ENCODE measurements at places on chromosomes 1 and 21.

- DNase-seq: no peak
Observed at GRCh38 chr1:162316187-162316586, 60.5 kb downstream of the SPATA46 start.

GRCh38 chr1:191174298-191174697 lies 696.6 kb upstream of the BRINP3 start:
- DNase-seq: peak; percentile 22

DNA sequence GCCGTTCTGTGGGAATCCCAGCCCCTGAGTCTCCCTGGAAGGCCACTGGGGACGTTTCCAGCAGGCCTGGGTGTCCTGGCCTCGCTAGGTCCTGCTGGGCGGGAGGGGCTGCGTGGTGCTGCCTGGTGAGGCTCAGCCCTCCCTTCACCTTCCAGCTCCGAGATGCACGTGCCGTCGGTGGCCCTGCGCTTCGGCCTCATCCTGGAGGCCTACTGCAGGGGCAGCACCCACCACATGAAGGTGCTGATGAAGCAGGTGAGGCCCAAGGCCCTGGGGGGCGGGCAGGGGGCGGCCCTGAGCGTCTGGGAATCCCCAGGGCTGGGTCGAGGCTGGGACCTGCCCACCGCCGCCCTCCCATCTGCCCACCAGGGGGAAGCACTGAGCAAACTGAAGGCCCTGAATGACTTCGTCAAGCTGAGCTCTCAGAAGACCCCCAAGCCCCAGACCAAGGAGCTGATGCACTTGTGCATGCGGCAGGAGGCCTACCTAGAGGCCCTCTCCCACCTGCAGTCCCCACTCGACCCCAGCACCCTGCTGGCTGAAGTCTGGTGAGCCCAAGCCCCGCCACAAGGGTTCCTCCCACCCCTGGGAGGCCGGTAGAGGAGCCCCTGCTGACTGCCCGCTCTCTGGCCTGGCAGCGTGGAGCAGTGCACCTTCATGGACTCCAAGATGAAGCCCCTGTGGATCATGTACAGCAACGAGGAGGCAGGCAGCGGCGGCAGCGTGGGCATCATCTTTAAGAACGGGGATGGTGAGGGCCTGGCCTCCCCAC lies 70.3 kb downstream of the PIK3CD start:
- DNase-seq: peak; percentile 60

- peak; percentile 13 for DNase-seq
Observed at GRCh38 chr1:243345205-243345604, 89.4 kb downstream of the SDCCAG8 start.

DNA sequence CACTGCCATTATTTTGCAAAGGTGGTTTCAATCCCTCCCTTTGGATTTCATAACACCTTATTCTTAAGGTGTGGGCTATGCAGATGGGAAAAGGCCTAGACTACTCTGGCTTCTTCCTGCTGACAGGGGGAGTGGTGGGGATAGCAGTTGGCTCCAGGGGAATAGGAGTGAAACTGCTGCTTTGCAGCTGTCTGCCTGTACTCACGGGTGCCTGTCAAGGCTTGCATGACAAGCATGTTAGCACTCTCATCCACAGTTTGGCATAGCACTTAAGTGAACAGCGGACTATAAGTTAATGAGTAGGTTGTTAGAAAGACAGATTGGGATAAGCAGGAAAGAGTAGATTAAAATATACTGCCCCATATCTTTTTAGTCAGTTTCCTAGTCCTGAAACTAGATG lies 287.5 kb upstream of the DAB1 start:
- no peak for DNase-seq

- DNase-seq: no peak
Observed at GRCh38 chr1:75127916-75128717, 6.1 kb upstream of the LHX8 start.

GRCh38 chr21:45995686-45996179 lies 14.2 kb downstream of the COL6A1 start:
- no peak for DNase-seq

GRCh38 chr1:220786337-220787068 lies at the start of gene MTARC1:
MTARC1 (plus strand) TSS chr1:220786913; CDS start chr1:220786945, 32 bp downstream.
- peak; percentile 52 for DNase-seq

DNA sequence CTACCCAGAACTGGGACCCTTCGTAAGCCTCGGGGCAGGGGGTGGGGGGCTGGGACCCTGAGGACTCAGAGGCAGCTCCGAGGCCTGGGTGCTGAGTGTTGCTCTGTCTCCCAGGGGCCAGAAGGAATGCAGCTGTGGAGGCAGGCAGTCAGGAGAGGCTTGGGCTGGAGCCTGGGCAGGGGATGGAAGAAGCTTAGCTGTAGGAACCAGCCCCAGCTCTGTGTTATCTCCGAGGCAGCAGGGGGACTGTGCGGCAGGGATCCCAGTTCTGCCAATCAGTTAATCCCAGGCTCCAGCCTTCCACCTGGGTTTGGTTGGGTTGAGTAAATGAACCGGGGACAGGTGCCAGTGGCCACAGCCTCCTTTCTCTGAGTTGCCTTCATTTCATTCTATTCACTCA lies 8.2 kb upstream of the GRIK3 start:
- DNase-seq: no peak

- DNase-seq: no peak
Observed at GRCh38 chr1:23452011-23452411, 27.5 kb upstream of the TCEA3 start.

- DNase-seq: no peak
Observed at GRCh38 chr1:20787840-20788795, 1.0 kb upstream of the HP1BP3 start.

DNA sequence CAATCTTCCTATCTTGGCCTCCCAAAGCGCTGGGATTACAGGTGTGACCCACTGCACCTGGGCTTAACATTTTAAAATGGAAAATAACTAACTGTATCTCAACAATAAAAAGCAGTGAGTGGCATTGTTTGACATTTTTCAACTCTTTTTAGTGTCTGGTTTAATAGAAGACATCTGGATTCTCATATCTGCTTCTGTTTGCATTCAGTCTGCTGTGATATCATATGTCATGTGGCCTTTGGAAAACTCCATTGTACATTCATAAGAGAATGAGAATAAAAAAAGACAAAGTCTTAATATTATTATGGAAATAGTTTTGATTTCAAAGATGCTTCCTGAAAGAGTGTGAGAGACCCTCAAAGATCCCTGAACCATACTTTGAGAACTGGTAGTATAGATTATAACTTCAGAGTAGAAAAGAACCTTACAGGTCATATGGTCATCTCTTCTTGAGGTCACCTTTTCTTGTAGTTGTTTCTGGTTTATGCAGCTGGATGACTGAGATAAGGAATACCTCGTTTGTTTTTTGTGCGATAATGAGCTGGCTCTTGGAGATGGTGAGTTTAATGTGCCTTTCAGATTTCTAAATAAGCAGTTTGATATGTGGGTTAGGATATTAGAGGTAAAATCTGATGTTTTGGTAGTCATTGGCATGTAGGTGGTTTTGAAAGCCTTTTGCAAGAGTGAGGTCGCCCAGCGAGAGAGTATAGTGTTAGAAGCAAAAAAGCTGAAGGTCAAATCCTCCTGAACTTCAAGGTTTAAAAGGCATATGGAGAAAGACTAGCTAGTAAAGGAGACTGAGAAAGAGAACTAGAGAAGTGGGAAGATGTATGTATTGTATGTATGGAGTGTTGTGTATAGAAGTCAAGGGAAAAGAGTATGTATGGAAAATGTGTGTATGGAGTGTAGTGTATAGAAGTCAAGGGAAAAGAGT lies 17.2 kb downstream of the CEP350 start:
- DNase-seq: no peak

GRCh38 chr1:219041141-219041540 lies 132.5 kb upstream of the LYPLAL1 start:
- no peak for DNase-seq

- DNase-seq: no peak
Observed at GRCh38 chr1:156384007-156384406, 15.0 kb downstream of the RHBG start.

DNA sequence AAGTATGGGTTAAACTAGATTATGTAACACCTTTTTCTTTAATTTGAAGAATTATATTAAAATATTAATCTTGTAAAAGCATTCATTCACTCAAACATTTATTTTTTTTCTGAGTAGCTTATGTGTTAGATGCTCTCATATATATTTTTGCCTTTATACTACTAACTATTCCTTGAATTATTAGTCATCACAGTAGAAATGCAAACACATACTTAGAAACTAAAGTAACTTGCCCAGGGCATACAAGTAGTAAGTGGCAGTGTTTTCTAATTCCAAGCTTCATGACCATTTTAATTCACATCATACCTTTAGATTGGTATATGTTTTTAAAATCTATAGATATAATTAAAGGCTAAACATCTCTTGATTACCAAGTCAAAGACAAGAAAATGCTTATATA lies 1271.0 kb downstream of the BRINP3 start:
- DNase-seq: no peak

- DNase-seq: no peak
Observed at GRCh38 chr1:242743983-242744780, 219.7 kb upstream of the PLD5 start.

- DNase-seq: no peak
Observed at GRCh38 chr1:66337249-66337648, 196.7 kb upstream of the SGIP1 start.

- no peak for DNase-seq
Observed at GRCh38 chr1:155952505-155952890, 11.1 kb downstream of the RXFP4 start.

DNA sequence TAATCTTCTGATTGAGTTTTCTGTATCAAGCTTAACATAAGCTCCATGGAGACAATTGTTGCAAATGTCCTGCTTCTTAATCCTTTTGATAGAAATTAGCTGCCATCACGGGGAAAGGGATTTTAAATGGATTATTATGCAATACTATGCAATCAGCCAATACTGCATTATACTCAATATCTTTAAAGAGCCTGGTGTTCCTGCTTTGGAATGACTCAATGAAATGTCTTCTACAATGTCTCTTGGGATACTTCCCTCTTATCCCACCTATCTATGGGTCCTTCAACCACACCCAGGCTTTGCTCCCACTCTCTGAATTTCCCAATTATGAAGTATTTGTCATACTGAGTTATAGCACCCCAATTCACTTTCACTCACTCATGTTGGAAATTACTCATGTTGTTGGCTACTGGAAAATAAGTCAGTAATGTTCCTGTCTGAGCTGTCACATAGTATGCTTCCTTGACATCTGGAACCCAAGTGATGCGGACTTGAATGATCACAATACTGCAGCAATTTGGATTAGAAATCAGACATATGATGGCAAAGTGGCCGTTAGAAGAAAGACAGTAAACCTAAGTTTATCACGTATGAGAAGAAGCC lies 85.0 kb downstream of the TPR start:
- DNase-seq: no peak

DNA sequence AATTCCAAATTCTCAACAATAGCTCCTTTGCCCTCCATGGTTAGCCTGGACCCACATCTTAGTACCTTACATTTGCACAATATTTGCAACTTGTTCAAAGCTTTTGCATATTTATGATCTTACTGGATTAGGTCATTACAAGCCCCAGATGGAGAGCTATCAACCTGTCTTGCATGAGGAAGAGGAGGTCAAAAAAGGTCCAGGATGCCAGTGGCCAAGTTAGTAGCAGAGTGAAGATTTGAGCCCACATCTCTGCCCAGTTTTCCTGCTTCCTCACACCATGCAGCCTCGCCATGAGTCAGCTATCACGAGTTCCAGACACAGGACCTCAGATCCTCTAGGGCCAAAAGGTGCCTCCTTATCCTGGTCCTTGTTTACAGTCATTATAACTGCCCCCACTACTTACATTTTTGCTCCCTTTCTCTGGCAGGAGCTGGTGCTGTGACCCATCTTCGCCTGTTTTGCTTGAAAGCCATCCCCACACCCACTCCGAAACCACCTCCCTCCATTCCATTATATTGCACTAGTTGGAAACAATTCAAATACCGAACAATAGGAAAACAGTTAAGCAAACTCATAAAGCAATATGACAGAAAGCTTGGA lies 5.0 kb upstream of the AHCYL1 start:
- DNase-seq: no peak

- no peak for DNase-seq
Observed at GRCh38 chr1:147892731-147893214, 9.8 kb upstream of the GJA8 start.

DNA sequence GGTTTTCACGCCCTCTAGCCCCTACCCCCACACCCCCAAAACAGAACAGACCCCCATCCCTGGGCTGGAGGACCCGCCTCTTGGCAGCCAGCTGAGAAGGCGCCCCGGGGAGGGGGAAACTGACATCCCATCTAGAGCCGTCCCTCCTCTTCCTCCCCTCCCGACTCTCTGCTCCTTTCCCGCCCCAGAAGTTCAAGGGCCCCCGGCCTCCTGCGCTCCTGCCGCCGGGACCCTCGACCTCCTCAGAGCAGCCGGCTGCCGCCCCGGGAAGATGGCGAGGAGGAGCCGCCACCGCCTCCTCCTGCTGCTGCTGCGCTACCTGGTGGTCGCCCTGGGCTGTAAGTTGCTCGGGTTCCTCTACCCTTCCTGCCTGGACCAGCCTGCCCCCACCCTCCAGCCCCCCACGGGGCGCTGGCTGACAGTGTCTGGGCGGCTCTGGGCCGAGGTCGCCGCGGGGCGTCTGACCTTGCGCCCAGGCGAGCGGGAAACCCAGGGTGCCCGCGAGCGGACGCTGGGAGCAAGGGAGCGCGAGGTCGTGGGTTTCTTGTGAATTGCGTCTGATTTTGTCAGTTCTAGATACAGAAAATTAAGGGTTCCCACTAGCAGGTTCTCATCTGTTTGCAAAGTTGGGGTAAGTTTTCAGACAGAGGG lies 618 bp downstream of the JAM2 start:
- peak; percentile 78 for DNase-seq

DNA sequence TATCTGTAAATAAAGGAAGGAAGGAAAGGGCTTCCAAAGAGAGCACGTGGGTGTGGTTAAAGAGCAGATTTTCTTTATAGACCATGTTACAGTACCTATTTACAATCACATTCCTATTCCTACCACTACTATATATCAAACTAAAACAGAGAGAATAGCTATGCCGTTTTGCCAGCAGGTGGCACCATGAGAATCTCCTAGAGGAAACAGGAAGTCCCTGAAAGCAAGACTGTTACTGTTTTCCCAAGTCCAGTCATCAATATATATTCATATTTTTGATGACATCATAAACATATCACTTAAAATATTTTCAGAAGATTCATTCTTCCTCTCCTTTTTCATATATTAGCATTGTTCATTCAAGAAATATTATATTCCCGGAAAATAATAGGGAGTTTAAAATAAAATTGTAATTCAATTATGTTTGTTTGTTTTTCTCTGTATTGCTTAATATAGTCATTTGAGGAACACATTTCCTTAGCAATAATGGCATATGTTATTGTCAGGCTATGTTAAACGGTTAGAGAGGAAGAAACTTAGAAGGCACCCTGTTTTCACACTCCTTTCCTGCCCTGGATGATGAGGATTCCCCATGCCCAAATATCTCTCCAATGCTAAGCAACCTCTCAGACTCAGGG lies 6.6 kb downstream of the CCDC190 start:
- DNase-seq: no peak

GRCh38 chr1:167065471-167065870 lies 24.7 kb downstream of the GPA33 start:
- no peak for DNase-seq
